ENCODE measurements at places on chromosomes 4 and X.
A peak's percentile ranks its signal among the peaks of the same experiment; 100 is the strongest.

DNA sequence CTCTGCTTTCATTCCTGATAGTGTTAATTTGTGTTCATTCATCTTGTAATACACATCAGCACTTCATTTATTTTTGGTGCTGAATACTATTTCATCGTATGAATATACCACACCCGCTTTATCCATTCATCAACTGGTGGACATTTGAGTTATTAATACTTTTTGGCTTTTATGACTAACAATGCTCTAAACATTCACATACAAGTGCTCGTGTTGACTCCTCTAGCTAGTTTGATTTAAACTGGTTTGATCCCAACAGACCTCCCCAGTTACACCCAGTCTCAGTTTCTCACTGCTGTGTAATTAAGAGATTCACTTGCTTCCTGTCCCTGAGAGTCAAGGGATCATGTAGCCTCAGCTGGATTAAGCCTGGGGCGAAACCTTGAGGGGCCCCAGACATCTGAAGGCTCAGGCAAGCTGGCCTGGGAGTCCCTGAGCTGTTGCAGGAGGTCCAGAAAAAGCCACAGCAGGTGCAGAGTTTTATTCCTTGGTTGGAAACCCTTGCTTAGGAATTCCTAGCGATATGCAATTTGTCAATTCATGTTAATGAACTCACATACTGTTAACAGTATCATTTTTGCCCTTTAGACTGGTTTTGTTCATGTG is 52.8 kb upstream of the CLDN24 start:
- DNase-seq = no peak

DNA sequence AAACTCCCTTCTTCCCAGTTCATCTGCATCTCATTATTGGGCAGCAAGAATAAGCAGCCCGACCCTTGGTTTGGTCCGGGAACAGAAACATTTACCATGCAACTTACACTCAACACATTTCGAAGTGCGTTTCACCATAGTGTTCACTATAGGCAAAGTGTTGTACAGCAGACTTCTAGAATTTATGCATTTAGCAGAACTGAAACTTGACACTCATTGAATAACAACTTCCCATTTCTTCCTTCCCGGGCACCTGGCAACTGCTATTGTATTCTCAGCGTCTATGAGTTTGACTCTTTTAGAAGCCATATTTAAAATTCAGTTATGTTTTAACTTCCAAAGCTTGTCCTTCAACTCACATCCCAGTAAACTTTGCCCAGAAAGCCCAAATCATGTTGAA is 840.6 kb downstream of the NLGN4X start:
- DNase-seq = no peak

DNA sequence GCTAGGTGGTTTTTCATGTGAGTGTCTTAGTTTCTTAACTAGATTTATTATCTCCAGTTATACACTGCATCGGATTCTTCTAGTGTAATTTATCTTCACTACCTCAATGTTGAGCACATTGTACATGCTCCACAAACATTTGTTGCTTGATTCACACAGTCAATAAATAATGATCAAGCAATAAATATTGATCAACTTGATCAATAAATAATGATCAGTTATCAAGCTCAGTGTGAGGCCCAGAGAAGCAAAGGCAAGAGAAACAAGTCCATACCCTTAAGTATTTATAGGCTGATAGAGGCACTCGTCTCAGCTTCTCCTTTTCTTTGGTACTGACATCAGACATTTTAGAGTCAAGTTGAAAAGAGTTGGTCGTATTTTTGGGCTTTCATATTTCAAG is 5.1 kb upstream of the VBP1 start:
- DNase-seq = no peak

GRCh38 chr4:42460043-42460442 is 62.8 kb downstream of the SHISA3 start:
- DNase-seq = no peak

DNA sequence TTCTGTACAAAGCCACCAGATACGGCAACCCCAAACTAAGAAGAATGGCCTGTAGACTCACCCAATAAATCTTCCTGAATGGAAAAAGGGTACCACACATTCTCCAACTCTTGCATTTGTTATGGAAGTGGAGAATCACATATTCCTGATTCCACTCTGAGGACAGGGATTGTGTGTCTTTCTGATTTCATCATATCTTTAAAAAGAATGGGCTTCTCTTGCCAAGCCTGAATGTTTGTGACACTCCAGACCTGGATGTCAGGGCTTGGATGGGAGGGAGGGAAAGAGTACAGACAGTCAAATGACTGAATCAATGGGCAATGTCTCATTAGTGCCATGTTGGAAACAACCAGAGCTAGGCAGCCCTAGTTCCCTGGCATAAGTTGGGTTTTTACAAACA is 77.4 kb downstream of the PLAC1 start:
- no peak for DNase-seq

GRCh38 chr4:75908555-75908954 is 6.3 kb upstream of the PPEF2 start:
- no peak for DNase-seq

DNA sequence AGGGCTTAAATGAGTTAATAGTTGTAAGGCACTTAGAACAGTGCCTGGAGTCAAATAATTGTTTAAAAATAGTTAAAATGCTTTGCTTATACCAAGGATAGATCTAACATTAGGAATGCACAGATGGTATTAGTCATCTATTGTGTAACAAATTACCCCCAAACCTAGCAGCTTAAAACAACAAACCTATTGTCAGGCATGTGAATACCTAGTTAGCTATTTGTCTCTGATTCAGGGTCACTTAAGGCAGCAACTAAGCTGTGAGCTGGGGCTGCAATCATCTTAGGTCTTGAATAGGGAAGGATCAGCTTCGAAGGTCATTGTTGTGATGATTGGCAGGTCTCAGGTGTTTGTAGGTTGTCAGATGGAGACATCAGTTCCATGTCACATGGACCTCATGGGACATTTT is 42.4 kb upstream of the AGA start:
- DNase-seq = no peak

DNA sequence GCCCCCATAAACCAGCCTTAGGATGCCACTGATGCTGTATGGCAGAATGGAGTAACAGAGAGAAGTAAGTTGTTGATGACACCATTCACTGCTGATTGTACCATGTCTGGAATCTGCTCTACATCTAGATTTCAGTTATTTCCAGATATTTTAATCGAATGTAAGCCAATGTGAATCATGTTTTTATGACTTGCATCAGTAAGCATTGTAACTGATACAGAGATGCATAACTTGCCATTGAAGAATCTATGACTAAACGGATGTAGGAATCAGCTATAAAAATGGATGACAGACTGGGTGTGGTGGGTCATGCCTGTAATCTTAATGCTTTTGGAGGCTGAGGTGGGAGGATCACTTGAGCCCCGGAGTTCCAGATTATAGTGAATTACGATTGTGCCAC is 161.0 kb upstream of the GATB start:
- no peak for DNase-seq

DNA sequence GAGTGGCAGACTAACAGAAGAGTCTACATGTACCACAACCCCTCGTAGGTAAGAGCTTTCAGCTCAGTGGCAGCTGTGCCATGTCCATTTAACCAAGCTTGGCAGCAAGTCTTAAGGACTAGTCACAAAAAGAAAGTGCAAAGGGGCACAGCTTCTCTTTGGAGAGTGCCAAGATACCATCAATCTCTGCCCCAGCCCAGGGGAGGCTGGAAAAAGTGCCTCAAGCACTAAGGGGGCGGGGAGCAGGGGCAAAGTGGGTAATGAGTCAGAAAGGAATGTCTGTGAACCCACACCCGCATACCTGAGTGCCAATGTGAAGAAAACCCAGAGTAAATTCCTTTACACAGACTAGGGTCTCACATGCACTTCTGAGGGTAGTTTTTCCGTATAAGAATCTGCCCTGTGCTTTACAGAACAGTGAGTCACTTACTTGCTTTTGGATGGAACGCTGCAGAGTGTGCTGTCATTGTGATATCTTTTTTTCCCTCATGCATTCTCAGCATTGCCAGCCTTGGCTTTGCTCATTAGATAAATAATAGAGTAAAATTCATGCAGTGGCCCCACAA is 219.8 kb downstream of the ZNF674 start:
- DNase-seq = peak; percentile 43

GRCh38 chrX:49910344-49910743 is 12.1 kb upstream of the CLCN5 start:
- no peak for DNase-seq

- DNase-seq = no peak
Measured at GRCh38 chr4:152554742-152555141, 18.9 kb upstream of the FBXW7 start.

- no peak for DNase-seq
Measured at GRCh38 chrX:154441564-154441963, 2.4 kb upstream of the FAM50A start.

DNA sequence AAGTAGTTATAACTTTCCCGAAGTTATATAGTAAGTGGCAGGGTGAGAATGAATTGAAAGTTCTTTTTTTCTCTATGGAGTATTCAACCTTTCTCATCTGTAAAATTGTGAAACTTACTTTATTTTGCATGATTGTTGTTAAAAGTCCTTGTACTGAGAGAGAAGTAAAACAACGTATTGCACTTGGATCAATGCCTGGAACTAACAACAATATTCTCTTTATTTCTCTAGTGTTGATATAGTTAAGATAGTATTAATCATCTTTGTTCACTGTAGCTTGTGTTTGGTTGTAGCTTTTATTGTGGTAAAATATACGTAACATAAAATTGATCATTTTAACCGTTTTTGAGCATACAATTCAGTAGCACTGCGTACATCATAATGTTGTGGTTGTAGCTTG is 48.7 kb downstream of the STIM2 start:
- no peak for DNase-seq

GRCh38 chrX:13055486-13055885 is 11.1 kb upstream of the FAM9C start:
- DNase-seq = no peak

DNA sequence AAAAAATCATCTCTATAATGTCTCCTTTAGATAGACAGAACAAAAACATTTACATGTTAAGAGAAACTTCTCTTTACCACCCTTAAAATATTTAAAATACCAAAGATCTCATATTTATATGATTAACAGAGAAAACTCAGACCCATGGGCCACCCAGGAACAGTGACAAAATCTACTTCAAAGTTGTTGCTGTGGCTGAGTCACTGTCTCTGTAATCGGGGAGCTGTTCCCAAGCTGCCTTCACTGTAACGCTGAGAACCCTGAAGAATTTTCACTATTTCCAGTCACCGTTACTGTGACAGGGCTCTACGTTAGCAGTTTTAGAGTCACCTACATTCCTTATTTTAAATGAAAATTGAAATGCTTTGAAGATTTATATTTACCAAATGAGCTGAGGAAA is 9.0 kb upstream of the DAPP1 start:
- DNase-seq = no peak

GRCh38 chr4:164304101-164304639 is 449.8 kb upstream of the SMIM31 start:
- no peak for DNase-seq

DNA sequence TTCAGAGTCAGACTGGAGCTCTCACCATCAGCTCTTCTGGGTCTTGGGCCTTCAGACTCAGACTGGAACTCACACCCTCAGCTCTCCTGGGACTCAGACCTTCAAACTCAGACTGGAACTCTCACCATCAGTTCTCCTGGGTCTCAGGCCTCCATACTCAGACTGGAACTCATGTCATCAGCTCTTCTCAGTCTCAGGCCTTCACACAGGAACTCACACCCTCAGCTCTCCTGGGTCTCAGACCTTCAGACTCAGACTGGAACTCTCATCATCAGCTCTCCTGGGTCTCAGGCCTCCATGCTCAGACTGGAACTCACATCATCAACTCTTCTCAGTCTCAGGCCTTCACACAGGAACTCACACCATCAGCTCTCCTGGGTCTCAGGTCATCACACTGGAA is 147.2 kb upstream of the MXRA5 start:
- no peak for DNase-seq

- no peak for DNase-seq
Measured at GRCh38 chr4:8199594-8200301, 658 bp downstream of the SH3TC1 start.

DNA sequence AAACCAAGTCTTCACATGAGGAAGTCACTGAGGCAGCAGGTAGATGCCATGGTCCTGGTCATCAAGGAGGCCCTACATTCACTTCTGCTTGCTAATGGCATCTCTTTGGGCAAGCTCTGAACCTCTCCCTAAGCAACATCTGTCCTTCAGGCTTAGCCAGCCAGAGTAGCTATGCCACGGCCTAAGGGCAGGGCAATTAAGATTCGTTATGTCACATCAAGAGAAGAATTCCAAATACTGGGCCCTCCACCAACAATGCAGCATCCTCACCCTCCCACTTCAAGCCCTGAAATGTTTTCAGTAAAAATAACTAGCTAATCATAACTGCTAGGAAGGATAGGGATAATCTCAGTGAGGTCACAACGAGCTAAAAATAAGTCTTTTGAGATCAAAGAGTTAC is 120.7 kb upstream of the HCCS start:
- DNase-seq = no peak

GRCh38 chr4:94722270-94722669 is 35.5 kb upstream of the BMPR1B start:
- no peak for DNase-seq

DNA sequence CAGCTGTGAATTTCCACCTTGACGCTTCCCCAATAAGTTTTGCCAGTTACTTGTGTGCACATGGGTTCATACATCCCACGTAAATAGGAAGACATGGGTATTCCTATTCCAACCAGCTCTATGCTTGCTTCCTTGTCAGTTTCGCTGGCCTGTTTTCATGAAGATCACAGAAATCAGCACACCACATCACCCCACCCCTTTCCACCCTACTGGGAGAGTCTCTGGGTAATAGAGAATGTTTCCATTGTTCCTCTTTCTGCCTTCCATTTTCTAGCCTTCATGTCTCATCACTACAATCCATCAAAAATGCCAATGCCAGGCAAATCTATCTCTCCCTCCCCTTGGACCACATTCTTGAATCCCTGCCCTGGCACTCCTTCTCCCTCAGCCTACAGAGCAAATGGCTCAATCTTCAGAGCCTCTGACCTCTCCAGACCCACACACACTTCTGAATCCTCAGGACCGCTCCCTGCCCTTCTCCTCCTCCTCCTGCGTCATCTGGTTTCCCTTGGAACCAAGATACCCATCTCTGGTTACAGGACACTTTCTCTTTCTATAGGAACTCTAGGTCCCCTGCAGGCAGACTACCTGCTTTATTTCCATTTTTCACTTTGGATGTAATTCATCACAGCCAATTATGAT is 323.3 kb downstream of the DHX15 start:
- no peak for DNase-seq

- DNase-seq = no peak
Measured at GRCh38 chrX:67624325-67624724, 80.5 kb downstream of the AR start.

DNA sequence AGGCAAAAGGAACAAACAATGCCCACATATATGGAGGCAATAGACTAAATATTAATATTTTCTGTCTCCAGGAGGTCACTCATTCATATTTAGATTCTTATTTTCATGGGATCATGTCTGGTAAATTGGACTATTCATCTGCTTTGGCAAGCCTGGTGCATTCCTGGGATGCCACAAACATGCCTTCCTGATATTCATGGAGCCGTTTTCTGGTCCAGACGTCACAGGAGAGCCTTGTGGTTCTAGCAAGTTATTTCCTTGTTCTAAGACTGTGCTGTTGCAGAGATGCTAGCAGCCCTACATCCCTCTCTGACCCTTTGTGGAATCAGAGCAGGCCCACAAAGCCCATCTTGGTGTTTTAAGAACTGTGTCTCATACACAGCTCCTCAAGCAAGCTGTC is 16.1 kb upstream of the EXOSC9 start:
- DNase-seq = no peak

Data from stimulated activated CD4-positive, alpha-beta T cell treated with anti-CD3 and anti-CD28 coated beads, Interleukin-4, amount 100 ng/mL, for 4 hours (primary cell).